AML-193 (cell line): ENCODE measurements at places on chromosomes 12 and 14.

- DNase-seq = no peak
Observed at GRCh38 chr12:25811656-25812126, 146.8 kb upstream of the RASSF8 start.

DNA sequence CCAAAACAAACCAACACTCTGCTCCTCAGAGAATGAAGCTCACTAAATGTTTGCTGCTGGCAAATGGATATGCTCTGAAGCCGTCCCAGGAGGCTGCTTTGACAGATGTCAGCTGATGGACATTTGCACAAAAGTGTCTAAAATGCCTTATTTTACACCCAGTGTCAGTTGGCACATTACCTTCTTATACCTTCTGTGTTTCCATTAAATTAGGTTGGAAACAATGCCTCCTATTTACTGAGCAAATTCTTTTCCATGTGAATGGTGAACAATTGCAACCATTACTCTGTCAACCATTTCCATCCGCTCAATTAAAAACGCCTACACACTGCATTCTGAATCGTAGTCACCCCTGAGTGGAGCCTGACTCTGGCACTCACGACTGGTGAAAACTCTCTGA, 1679.9 kb upstream of the FLRT2 start:
- no peak for DNase-seq

DNA sequence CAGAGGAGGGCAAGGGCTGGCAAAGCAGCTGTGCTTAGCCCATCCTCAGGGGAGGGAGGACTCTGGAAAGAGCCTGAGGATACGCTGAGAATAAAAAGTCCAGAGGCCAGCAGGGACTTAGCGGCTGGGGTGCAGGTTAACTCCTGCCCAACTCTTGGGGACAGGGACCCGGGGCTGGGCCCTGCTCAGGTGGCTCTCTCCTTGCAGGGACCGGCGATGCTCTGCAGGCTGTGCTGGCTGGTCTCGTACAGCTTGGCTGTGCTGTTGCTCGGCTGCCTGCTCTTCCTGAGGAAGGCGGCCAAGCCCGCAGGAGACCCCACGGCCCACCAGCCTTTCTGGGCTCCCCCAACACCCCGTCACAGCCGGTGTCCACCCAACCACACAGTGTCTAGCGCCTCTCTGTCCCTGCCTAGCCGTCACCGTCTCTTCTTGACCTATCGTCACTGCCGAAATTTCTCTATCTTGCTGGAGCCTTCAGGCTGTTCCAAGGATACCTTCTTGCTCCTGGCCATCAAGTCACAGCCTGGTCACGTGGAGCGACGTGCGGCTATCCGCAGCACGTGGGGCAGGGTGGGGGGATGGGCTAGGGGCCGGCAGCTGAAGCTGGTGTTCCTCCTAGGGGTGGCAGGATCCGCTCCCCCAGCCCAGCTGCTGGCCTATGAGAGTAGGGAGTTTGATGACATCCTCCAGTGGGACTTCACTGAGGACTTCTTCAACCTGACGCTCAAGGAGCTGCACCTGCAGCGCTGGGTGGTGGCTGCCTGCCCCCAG, 2.8 kb downstream of the B3GNT4 start:
- DNase-seq = no peak

GRCh38 chr14:89283327-89284060, 133.5 kb downstream of the FOXN3 start:
- DNase-seq = no peak

DNA sequence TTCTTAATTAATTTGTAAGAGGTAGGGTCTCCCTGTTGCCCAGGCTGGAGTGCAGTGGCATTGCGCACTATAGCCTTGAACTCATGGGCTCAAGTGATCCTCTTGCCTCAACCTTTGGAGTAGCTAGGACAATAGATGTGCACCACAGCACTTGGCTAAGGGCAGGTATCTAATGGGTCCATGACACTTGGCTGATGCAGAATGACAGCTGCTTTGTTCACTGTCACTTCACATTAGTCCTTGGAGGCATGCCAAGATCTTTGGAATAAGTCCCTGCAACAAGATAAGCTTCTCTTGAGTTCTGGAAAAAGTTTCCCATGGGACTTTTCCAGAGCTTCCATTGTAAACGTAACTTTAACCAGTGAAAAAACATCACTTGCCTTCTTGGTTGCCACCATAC, 23.4 kb downstream of the COQ6 start:
- DNase-seq = no peak

- DNase-seq = no peak
Observed at GRCh38 chr14:26939755-26940154, 341.9 kb upstream of the NOVA1 start.

DNA sequence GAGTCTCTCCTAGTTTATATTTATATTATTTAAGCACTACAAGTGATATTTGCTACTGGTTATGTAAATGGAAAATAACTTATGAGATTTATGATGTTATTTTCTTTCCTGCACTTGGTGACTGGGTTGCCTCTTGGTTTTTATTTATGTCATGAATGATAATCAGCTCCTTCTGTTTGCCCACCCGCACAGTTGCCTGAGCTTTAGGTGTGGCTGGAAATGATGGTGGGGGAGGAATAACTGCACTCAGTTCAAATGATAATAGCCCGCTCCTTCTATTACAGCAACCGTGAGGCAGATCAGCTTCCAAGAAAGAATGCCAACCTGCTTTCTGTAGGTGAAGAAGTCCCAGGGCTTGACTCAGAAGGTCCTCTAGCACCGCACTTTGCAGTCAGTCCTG, 190.2 kb upstream of the CAND1 start:
- no peak for DNase-seq

- no peak for DNase-seq
Observed at GRCh38 chr14:29918981-29919380, 8.7 kb downstream of the PRKD1 start.

- DNase-seq = no peak
Observed at GRCh38 chr14:99955826-99956455, 109.3 kb upstream of the EVL start.

DNA sequence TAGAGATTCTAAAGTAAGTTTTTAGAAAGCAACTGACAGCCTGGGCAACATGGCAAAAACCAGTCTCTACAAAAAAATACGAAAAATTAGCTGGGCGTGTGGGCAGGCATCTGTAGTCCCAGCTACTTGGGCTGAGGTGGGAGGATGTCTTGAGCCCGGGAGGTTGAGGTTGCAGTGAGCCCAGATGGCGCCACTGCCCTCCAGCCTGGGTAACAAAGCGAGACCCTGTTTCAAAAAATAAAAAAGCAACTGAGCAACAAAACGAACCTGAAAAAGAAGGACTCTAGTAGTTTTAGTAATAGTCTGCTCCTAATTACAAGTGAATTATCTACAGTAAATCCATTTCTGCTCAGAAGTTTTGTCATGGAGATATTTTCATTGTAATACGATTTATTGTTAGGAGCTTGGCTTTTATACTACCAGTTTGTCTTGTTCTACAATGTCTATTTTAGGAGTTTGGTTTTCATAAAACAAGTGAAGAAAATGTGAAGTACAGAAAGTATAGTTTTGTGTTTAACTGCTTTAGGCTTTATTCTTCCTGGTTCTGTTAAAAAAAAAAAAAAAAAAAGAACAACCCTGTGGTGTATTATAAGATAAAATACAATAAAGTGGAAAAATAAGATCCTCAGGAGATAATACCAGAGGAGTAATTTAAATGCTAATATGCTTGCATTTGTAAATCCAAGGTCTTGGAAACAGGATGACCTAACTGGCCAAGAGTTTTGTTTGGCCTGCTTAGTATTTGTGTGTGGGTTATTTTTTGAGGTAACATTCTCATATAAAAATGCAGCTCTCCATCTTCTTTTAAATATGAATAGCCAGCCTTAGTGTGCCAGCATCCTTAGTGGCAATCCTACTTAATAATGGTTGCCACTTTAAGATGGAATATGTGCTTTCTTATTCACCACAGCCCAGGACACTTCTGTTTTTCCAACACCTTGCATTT, 2.8 kb downstream of the TMX1 start:
- no peak for DNase-seq

- no peak for DNase-seq
Observed at GRCh38 chr12:120761519-120761934, 35.9 kb downstream of the ACADS start.

GRCh38 chr12:121390856-121391255, 9.1 kb upstream of the RNF34 start:
- DNase-seq = no peak

DNA sequence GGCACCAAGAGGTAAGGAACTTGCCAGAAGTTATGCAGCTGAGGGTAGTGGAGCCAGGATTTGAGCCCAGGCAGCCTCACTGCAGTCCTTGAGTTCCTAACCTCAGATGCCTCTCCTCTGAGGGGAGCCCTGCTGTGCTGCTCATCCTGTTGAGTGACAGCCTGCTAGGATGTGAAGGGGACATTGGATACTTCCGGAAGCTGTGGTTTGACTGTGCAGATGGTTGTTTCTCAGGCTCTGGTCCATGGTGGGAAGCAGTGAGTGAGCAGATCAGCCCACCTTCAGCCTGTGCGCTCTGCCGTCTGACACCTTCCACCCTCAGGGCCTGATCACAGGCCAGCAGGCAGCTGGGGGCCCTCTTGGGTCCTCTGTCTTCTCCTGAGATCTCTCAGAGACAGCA, 253.2 kb downstream of the CACNA1C start:
- no peak for DNase-seq

DNA sequence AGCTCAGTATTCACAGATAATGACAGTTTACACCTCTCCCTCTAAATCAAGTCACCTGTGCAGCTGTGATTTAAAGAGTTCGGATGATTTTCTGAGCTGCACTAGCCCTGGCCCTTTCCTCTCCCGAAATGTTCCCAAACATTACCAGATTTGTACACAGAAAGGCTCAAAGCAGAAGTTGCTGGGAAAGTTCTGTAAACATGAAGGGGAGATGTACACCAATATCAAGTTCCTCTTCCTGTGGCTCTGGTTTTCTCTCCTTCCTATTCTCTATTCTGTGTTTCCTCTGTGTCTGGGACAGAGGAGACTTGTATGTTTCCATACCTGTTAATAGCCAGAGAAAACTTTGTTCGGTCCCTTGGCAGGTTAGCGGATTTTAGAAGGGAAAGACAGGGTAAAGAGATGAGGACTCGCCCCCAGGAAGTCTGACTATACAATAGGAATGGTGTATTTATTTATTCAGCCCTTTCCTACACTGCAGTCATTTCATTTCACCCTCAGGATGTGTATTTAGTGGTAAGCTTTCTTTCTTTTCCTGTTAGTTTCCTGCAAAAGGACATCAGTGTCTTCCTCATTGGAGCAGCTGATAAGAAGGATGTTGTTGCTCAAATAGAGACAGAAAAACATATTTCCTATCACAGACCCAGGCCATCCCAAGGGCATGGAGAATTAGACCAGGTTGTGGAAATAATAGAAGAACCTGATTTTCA, 7.6 kb upstream of the NUMB start:
- DNase-seq = peak; percentile 56

DNA sequence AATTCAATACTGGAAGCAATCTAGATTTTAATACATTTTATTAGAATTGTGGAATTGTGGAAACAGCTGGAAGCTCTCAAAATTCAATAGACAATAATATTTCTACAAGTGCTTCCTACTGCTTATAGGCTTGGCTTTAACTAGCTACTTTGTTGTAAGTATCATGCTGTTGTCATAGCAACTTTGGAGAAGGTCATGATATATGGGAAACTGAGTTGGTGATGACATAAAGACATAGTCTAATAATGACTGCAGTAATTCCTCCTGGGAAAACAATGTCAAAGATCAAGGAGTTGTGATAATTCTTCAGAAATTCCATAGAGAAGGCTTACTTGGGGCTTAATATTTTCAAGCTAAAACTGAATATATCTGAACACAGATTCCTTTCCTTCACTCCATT, 266.6 kb downstream of the KIF21A start:
- no peak for DNase-seq

DNA sequence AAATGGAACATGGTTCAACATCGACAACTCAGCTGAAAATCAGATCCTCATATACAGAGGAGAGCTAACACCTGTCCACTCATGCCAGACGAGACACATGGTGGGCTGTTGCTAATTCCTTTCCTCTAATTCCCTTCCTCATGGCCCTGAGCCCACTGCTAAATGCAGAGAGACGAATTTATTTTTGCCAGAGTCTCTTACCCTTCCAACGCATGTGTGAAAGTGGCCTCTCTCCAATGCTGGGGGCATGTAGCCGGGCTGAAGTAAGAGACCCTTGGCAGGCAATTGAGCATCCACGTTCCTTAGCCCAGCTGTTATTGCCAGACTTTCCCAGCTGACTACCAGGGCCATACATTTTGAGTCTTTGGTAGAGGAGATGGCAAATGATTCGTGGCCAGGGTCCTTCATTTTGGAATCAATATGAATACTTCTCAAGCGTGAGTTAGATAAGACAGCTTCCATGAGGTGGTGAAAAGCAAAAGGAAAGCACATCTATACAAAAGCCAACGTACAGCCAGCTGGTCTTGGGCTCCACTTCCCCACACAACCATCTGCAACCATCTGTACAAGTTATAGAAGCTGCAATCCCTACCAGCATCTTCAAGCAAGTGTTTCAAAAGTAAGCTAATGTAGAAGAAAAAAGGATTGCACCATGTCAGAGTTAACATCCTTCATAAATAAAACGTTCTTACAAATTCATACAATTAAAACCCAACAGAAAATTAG, 28.6 kb downstream of the CORO1C start:
- DNase-seq = no peak

- no peak for DNase-seq
Observed at GRCh38 chr12:30095511-30095910, 311.8 kb upstream of the TMTC1 start.

GRCh38 chr12:32298917-32299316, 100.4 kb upstream of the FGD4 start:
- no peak for DNase-seq

DNA sequence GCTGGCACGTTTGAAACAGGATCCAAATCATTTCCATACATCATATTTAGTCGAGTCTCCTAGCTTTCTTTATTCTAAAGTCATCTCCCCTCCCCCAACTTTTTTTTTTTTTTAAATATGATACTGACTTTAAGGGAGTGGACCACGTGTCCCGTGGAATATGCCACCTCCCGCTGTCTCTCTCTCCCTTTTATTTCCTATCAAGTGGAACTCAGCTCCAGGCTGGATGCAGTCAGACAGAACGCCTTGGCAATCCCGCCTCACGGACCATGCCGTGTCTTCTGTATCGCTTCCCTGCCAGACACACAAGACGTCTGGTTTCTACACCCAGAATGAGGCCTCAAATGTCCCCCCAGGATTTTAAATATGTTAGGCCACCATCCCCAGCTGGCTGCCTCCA, 21.2 kb downstream of the BCL7A start:
- DNase-seq = no peak
